ENCODE measurements at places on chromosomes 1 and 21.
A peak's percentile ranks its signal among the peaks of the same experiment; 100 is the strongest.

GRCh38 chr1:26784023-26784871, 3.5 kb upstream of the PIGV start:
- DNase-seq, result no peak

DNA sequence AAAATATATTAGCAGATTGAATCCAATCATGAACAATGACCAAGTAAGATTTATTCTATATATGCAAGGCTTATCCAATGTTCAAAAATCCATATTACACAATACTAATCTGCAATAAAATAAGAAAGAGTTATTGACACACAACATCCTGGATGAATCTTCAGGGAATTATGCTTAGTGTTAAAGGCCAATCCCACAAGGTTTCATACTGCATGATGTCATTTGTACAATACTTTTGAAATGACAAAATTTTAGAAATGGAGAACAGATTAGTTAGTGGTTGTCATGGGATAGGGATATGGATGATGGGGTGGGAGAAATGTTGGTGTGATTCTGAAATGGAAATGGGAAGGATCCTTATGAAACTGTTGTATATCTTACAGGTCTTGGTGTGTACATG, 425.7 kb downstream of the SIPA1L2 start:
- no peak for DNase-seq

- no peak for DNase-seq
These were observed 63.1 kb downstream of the PLPPR4 start for GRCh38 chr1:99327357-99327756.

- no peak for DNase-seq
These were observed 8.1 kb upstream of the NCF2 start for GRCh38 chr1:183598386-183598785.

- no peak for DNase-seq
These were observed 89.7 kb downstream of the GREM2 start for GRCh38 chr1:240522122-240522822.

- DNase-seq, result no peak
These were observed 27.2 kb upstream of the LRRC8C start for GRCh38 chr1:89605692-89606091.

DNA sequence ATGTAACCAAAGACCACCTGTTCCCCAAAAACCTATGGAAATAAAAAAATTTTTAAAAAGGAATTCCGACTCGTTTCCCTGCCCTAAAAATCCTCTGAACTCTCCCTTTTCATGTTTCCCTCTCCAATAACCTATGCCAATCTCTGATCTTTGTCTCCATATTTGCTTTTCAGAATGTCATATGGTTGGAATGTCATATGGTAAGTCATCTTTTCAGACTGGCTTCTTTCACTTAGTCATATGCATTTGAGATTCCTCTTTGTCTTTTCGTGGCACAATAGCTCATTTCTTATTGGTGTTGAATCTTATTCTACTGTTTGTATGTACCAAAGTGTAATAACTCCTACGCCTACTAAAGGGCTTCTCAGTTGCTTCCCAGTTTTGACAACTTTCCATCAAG, 117.5 kb downstream of the BACH1 start:
- DNase-seq, result no peak

- DNase-seq, result no peak
These were observed 37.4 kb downstream of the RAB3B start for GRCh38 chr1:51953079-51953478.

DNA sequence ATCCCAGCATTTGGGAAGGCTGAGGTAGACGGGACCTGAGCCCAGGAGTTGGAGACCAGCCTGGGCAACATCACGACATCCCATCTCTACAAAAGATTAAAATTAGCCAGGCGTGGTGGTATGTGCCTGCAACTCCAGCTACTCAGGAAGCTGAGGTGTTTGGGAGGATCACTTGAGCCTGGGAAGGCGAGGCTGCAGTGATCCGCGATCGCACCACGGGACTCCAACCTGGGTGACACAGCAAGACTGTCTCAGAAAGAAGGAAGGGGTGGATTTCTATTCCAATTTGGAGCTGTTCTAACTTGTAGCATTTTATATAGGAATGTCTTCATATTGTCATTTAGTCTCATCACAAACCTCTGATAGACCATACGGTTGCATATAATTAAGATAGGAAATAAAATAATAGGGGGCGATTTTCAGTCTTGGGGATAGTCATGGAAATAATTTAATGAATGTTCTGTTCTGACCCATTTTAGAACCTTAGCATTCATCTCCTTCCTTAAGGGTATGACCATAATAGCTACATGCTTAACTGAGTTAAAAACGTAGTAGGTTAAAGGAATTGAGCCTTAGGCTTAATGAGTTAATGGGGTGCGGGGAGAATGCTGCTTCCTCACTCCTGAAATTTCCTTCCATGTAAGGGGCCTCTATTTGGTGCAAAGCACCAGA, 93.1 kb downstream of the ADCY10 start:
- DNase-seq, result no peak

GRCh38 chr21:32779983-32780382, 8.4 kb upstream of the PAXBP1 start:
- DNase-seq, result no peak

- no peak for DNase-seq
These were observed 95.1 kb upstream of the SLC45A1 start for GRCh38 chr1:8222789-8223188.

GRCh38 chr1:91889717-91890459, 3.9 kb upstream of the TGFBR3 start:
- no peak for DNase-seq

- no peak for DNase-seq
These were observed 5.7 kb downstream of the DUSP23 start for GRCh38 chr1:159786465-159786864.

DNA sequence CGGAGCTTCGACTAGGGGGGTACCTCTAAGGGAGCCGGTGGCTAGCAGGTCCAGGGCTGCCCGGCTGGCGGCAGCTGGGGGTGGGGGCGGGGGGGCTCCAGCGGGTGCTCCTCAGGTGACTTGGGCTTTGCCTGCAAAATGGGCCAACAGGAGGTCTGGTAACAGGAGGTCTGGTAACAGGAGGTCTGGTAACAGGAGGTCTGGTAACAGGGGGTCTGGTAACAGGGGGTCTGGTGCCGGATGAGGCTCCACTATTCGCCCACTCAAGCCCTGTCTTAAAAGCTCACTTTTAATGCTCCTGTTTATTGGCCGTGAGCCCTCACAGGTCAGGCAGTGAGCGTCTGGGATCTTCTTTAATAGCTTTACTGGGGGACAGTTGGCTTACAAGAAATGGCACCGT, 40.4 kb upstream of the ACTRT2 start:
- DNase-seq, result no peak

DNA sequence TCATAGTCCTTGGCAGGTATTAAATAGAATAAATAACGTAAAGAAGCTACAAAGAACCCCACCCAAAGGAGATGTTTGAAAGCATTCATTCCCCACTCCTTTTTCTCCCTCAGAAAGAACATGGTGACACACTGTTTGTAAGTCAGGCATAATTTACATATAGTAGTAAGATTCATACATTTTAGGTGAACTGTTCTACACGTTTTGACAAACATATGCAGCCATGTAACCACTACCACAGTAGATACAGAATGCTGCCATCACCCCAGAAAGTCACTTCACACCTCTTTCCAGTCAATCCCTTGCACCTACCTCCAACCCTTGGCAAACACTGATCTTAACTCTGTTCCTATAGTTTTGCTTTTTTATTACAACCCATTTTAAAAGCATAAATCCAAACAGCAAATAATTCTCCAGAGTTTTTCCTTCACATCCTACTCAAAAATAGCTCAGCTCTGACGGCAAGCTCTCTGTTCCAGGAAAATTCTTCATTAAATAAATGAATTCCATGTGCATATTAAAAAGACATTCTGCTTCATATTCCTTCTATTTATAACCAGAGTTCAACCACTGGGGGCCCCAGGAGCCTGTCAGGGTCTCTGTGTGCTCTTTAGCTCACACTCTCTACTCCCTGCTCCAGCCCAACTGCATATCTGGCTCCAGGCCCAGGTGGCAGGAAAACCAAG, 258.8 kb downstream of the PLPP3 start:
- no peak for DNase-seq

DNA sequence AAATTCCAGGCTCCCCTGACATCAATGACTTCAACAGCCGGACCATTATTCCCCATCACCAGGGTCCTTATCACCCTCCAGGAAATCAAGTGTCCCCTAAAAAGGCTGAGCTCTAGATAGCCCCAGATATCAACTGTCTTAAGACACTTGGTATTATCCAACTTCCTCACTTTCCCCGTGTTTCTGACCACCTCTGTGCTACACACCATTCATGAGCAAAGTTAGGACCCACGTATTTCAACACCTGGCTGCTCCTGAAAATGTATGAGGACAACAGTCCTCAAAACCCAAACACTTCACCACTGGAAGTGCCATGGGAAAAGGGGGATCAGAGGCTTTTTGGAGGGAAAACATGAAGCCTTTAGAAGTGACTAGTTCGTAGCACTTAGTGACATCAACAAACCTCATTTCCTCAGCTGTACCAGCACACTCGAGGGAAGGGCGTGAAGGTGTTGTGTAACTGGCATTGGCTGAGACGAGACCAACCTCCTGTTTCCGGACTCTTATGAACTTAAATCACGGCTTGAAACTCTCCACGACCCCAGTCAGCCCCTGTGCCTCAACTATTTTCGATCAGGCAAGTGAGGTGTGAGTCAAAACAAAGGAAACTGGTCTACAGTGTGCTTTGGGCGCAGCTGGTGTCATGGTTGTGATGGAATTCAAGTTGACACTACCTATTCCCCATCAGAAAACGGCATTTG, 4.1 kb upstream of the CHD5 start:
- DNase-seq, result no peak

- DNase-seq, result no peak
These were observed 260.7 kb downstream of the CHRM3 start for GRCh38 chr1:239647045-239647444.

- DNase-seq, result no peak
These were observed 3.6 kb upstream of the INAVA start for GRCh38 chr1:200890818-200891773.

DNA sequence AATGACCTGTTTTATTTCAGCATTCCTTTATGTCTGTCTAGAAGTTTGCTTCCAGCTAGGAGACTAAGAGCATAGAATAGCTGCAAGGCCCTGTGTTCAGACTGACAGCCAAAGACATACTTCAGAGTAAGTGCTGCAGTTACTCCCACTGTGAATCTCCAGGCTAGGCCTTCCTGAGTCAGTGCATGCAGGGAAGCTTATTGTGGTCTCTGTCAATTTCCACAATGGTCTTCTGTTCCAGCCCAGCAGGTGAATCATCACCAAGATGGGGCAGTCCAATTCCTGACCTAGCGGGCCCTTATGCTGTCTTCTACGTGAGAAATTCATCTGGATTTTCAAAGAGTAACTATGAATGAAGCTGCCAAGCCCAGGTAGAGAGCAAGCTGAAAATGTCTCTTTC, 146.3 kb upstream of the C8B start:
- no peak for DNase-seq

- DNase-seq, result no peak
These were observed 194.6 kb upstream of the LMO4 start for GRCh38 chr1:87134061-87134460.

- DNase-seq, result no peak
These were observed 167.8 kb downstream of the PIGK start for GRCh38 chr1:77051425-77051824.

DNA sequence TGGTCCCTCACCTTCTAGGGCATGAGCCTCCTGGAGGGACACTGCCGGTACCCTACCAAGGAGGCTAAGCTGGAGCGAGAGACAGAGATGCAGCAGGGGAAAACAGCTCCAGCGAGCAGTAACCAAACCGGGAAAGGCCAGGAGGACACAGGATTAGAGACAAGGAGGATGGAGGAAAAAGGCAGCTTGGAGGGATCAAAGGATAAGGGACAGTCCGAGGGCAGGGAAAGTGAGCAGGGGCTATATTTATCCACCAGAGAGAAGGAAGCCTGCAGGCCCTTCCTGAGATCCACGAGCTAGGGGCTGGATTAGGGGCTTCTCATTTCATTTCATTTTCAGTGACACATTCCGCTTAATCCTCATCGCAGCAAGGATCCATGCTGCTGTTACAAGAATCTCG, 33.8 kb upstream of the PRELP start:
- no peak for DNase-seq

- DNase-seq, result no peak
These were observed 17.6 kb downstream of the ESRRG start for GRCh38 chr1:216705676-216706075.

DNA sequence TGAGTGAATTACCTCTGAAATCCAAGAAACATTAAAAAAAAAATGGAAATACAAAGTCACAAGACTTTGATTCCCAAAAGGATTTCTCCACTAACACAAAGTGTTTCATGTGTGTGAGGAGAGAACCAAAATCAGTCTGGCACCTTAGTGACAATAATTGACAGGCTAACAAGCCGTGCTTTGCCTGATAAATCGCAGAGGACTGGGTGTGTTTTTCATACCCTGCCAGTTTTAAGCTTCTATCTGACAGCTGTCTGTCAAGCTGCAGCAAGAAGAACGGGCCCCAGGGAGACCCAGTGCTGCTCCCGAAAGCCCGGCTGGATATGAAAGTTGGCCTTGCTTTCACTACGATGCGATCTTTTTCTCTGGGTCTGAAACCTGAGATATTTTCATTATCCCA, 101.6 kb upstream of the KCNK2 start:
- no peak for DNase-seq

GRCh38 chr1:7940745-7941436, at the start of gene TNFRSF9:
TSS of gene TNFRSF9 (minus strand) at chr1:7940839. CDS start at chr1:7939994, 845 bp downstream.
- DNase-seq, result peak; percentile 89

DNA sequence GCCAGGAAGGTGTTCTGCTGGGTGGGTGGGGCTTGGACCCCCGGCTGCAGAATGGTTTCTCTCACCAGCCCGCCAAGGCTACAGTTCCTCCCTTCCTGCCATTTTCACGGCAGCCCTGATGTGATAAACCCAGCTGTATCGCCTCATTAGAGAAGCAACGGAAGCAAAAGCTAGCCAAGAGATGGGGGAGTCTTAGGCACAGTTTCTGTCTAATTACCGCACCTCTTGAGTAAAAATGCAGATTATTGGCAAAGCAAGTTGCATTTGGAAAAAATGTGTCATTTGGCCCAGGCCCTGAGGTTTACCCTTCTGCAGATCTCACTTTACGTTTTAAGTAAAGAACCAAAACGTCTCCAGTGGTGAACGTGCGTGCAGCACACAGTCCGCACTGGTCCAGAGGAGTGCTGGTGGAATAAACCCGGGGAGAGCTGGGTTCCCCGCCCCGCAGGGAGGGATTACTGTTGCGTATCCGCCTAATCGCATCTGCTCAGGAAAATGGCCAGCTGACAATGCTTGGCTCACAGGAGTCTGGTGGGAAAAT, 109.9 kb downstream of the GALNT2 start:
- DNase-seq, result peak; percentile 24

GRCh38 chr1:204261746-204262505, 48.1 kb upstream of the GOLT1A start:
- no peak for DNase-seq

- no peak for DNase-seq
These were observed 22.6 kb upstream of the SOD1 start for GRCh38 chr21:31636874-31637273.

- DNase-seq, result peak; percentile 87
These were observed 109.6 kb downstream of the KCNN3 start for GRCh38 chr1:154760469-154760933.

- DNase-seq, result no peak
These were observed 45.7 kb upstream of the HOOK1 start for GRCh38 chr1:59768792-59769735.

GRCh38 chr21:36504067-36505058, 24.4 kb upstream of the CLDN14 start:
- DNase-seq, result peak; percentile 34

- no peak for DNase-seq
These were observed 69.8 kb upstream of the HAO2 start for GRCh38 chr1:119298687-119299303.
